Psoas muscle (tissue), 8 donors: ENCODE measurements at places on chromosomes 11 and 22.

- DNase-seq = peak; percentile 20
- no peaks in the 10 kb centered on the region for H3K36me3 ChIP-seq
- no peaks in the 10 kb centered on the region for H3K27me3 ChIP-seq
Observed at GRCh38 chr11:122556605-122557004, 98.9 kb upstream of the UBASH3B start.

GRCh38 chr22:42236268-42236667 lies 34.2 kb downstream of the TCF20 start:
- H3K36me3 ChIP-seq = no peaks in the 10 kb centered on the region
- DNase-seq = no peak
- H3K27me3 ChIP-seq = no peaks in the 10 kb centered on the region
- no peaks in the 10 kb centered on the region for H3K4me1 ChIP-seq
- H3K27ac ChIP-seq = no peak overlapping the region

DNA sequence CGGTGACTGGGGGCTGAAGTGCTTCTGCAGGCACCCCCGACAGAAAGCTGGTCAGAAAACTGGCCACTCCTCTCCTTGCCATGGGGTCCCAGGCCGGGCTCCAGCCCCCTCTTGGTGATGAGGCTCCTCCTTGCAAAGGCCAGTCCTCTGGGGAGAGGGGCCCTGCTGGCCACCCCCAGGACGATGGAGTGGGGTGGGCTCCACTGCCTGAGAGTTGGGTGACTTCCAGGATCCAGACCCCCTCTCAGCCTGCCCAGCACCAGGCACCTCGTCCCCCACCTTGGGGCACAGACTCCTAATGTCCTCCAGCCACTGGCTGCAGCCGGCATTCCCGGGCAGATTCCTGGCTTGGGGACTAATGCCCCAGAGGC lies 441 bp upstream of the RPS6KA4 start:
- no peak for DNase-seq
- peak overlapping the region; percentile 90 for H3K27ac ChIP-seq
- peak overlapping the region; percentile 95 for H3K4me3 ChIP-seq
- H3K4me1 ChIP-seq = peaks cover 6% of the 10 kb centered on the region
- H3K36me3 ChIP-seq = no peaks in the 10 kb centered on the region
- no peaks in the 10 kb centered on the region for H3K27me3 ChIP-seq

- DNase-seq = no peak
- peaks cover 36% of the 10 kb centered on the region for H3K27me3 ChIP-seq
- peaks cover 6% of the 10 kb centered on the region for H3K4me1 ChIP-seq
- H3K36me3 ChIP-seq = no peaks in the 10 kb centered on the region
Observed at GRCh38 chr22:19756288-19757128, 4.1 kb upstream of the TBX1 start.

DNA sequence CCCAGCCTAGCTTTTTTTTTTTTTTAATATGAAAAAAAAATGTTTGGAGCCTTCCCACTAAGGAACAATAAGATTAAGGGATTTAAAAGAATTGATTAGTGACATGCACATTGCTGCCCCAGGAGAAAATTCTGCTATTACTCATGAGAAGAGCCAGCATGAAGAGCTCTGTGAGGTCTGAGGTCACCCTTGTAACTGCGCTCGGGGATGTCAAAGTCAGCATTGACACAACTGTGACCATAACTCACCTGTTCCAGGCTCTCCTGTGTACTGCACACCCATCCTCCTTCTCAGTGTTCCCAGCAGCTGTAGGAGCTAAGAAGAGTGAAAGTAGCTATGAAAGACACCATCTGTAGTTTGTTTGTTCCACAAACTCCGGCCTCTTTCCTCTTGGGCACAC lies 109.8 kb upstream of the FGF3 start:
- H3K27ac ChIP-seq = no peak overlapping the region
- no peaks in the 10 kb centered on the region for H3K27me3 ChIP-seq
- no peaks in the 10 kb centered on the region for H3K4me1 ChIP-seq
- H3K36me3 ChIP-seq = no peaks in the 10 kb centered on the region
- H3K4me3 ChIP-seq = no peak overlapping the region

DNA sequence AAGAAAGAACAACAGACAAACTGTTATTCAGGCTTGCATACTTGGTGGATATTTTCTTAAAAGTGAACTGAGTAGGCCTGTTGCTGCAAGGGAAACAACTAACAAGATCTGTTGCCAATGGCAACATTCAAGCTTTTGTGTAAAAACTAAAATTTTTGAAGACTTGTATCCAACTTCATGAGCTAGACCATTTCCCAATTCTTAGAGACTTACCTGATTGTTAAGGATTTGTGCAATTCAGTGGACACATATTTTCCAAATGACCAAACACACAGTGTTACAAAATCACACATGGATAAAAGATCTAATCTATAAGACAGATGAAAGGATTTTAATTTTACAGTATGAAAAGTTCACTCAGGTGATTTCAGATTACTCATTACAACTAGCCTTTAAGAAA lies 564.1 kb downstream of the CNTN5 start:
- no peak for DNase-seq
- no peaks in the 10 kb centered on the region for H3K36me3 ChIP-seq
- no peaks in the 10 kb centered on the region for H3K27me3 ChIP-seq
- H3K27ac ChIP-seq = no peak overlapping the region
- no peaks in the 10 kb centered on the region for H3K4me1 ChIP-seq

DNA sequence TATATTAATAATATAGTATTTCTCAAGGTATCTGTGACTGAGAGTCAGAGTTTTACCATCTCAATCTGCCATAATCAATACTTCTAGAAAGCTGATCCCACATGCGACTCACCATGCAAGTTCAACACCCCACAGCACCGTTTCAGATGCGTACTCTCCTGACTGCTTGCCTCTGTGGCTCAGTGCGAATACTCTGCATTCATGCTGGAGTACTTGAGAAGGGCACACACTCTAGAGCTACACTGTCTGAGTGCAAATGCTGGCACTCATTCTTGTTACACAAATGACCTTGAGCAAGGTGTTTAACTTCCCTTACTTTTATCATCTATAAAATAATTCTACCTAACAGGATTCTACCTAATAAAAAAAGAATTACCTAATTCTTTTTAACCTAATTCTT lies 12.5 kb downstream of the SNU13 start:
- peaks cover 3% of the 10 kb centered on the region for H3K4me1 ChIP-seq
- no peak overlapping the region for H3K27ac ChIP-seq
- no peaks in the 10 kb centered on the region for H3K27me3 ChIP-seq
- no peak for DNase-seq
- no peak overlapping the region for H3K4me3 ChIP-seq
- peaks cover 11% of the 10 kb centered on the region for H3K36me3 ChIP-seq

- no peaks in the 10 kb centered on the region for H3K27me3 ChIP-seq
- peak; percentile 48 for DNase-seq
- no peak overlapping the region for H3K4me3 ChIP-seq
- peaks cover 2% of the 10 kb centered on the region for H3K36me3 ChIP-seq
- no peak overlapping the region for H3K27ac ChIP-seq
- peaks cover 6% of the 10 kb centered on the region for H3K4me1 ChIP-seq
Observed at GRCh38 chr22:29503811-29504372, 23.9 kb downstream of the NEFH start.

GRCh38 chr11:127334466-127334865 lies 333.9 kb upstream of the KIRREL3 start:
- no peak overlapping the region for H3K27ac ChIP-seq

DNA sequence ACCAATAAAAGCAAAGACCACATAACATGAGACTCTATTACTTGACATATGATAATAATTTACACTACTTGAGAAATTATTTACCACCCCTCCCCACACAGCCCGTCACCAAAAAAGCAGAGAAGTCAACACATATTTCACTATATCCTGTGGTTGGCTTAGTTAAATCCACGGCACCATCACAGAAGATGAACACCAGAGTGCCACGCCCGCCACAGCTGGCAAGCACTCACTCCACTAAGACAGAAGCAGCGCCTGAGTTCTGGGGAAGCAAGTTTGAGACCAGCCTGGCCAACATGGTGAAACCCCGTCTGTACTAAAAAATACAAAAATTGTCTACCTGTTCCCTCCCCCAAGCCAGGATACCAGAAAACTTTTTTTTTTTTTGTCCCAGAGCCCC lies 53.1 kb downstream of the PACSIN2 start:
- peaks cover 50% of the 10 kb centered on the region for H3K4me1 ChIP-seq
- no peak overlapping the region for H3K4me3 ChIP-seq
- no peaks in the 10 kb centered on the region for H3K27me3 ChIP-seq
- no peak for DNase-seq

- DNase-seq = peak; percentile 36
- H3K36me3 ChIP-seq = no peaks in the 10 kb centered on the region
- no peak overlapping the region for H3K27ac ChIP-seq
Observed at GRCh38 chr11:118055966-118056365, 20.9 kb upstream of the TMPRSS4 start.

- no peak for DNase-seq
- H3K27ac ChIP-seq = peak overlapping the region; percentile 32
- H3K4me1 ChIP-seq = no peaks in the 10 kb centered on the region
- H3K27me3 ChIP-seq = no peaks in the 10 kb centered on the region
- H3K36me3 ChIP-seq = no peaks in the 10 kb centered on the region
Observed at GRCh38 chr22:33659448-33659847, 260.8 kb downstream of the LARGE1 start.
